Mesothelial cell of epicardium (in vitro differentiated cells): ENCODE measurements at places on chromosomes 1 and 21.

DNA sequence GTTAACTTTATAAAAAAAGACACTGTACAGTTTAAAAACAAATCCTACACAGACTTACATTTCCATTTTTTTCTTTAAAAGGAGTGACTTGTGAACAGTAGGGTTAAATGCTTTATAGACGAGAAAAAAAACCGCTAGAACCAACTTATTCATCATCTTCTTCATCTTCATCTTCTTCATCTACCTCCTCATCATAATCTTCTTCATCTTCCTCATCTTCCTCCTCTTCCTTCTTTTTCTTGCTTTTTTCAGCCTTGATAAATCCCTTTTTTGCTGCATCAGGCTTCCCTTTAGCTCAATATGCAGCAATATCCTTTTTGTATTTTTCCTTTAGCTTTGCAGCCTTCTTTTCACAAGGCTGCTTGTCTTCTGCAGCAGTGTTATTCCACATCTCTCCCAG, 22.5 kb downstream of the FMO1 start:
- DNase-seq, result no peak

- peak; percentile 41 for DNase-seq
Observed at GRCh38 chr1:212285685-212286555, 710 bp downstream of the PPP2R5A start.

DNA sequence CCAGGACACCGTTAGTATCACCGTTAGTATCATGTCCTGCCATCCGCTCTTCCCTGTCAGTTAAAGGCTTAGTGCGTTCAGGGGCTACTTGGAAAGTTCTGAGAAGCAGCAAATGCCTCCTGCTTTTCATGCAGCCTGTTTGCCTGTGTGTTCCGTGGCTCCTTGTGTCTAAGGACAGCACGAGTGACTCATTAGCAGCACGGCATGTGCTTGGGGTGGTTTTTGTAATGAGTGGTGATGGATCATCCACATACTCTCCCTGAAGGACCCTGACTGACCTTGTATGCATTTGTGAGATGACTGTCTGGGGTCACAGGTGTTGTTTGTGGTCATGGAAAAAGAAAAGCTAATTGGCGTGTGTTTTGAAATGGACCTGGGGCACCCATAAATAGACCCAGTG, 221.9 kb downstream of the PBX1 start:
- no peak for DNase-seq

DNA sequence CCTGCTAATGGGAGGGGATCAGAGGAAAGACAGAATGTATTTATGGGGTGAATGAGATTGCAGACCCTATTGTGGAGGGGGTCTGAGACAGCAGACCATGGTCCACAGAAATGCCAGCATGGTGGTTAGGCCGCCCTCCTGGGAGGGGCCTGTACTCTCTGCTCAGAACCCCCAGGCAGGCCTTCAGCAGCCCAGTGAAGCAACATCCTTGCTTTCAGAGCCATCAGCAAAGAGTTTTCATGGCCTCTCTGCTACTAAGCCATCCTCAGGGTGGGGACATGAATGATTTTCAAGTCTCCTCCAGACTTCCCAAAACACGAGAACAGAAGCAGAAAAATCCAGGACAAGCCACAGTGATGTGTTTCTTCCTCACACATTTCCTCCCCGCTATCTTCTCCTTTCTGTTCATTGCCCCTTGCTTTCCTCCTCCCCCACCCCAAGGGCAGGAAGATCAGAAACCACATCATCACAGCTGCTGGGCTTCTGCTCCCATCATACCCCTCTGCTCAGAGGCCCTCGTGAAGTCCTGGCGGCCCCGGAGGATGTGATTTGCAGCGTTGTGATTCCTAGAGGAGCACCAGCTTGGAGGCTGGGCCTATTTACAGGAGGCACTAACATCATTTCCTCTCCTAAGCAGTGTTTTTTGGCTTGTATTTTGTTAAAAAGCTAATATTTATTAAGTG, 48.0 kb downstream of the ABCA4 start:
- no peak for DNase-seq

- no peak for DNase-seq
Observed at GRCh38 chr1:154859151-154859785, 10.8 kb downstream of the KCNN3 start.

DNA sequence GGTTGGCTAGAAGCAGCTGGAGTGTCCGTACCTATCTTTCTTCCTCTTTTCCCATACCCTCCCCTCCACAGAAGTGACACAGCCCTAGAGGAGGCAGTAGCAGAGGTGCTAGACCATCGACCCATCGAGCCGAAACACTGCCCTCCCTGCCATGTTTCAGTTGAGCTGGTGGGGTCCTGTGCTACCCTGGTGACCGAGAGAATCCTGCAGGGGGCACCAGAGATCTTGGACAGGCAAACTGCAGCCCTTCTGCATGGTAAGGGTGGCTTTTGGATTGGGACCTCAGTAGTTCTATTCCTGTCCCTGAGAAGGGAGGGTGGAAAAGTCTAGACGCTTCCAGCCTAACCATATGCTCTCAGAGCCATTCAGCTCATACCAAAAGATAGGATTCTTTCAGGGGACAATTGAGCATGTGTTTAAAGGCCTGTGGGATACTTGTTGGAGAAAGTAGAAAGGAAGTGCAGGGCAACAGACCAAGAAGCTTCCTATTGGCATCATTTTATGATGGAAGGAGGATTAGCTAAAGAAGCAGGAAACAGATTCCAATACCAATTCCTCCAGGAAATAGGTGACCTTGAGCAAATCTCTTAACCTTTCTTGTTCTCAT, 11.7 kb upstream of the BNIPL start:
- peak; percentile 48 for DNase-seq

DNA sequence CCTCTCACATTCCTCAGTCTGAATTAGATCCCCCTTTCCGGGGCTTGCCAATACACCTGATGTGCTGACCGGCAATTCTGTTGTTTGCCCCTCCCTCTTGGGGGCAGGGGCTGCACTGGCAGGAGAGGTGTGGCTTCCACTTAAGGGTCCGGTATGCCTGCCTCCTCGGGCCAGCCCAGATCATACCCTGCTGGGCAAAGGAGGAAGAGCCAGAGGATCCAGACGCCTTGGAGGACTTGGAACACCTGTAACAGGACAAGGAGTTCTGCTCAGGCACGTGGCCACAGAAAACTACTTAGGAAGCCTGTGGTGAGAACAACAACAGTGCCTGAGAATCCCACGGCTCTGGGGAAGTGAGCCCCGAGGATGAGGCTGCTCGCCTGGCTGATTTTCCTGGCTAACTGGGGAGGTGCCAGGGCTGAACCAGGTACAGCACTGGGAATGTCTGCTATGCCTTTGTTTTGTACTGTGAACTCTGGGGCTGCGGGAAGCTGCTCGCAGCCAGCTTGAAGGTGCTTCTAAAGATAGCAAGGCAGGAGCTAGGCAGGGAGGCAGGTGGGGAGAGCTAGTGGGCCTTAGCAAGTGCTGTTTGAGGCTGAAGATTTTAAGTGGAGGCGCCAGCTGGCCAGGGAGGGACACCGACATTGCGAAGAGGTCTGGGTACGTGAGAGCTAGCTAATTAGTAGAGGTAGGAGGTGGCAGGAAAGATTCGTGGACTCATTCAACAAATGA, at the start of gene SMPDL3B:
SMPDL3B (plus strand) TSS at position 183 of the 732 bp plus-strand sequence; CDS start at position 367, 184 bp downstream.
- DNase-seq, result peak; percentile 55

GRCh38 chr21:34865400-34866241, 183.5 kb downstream of the RUNX1 start:
- DNase-seq, result no peak

DNA sequence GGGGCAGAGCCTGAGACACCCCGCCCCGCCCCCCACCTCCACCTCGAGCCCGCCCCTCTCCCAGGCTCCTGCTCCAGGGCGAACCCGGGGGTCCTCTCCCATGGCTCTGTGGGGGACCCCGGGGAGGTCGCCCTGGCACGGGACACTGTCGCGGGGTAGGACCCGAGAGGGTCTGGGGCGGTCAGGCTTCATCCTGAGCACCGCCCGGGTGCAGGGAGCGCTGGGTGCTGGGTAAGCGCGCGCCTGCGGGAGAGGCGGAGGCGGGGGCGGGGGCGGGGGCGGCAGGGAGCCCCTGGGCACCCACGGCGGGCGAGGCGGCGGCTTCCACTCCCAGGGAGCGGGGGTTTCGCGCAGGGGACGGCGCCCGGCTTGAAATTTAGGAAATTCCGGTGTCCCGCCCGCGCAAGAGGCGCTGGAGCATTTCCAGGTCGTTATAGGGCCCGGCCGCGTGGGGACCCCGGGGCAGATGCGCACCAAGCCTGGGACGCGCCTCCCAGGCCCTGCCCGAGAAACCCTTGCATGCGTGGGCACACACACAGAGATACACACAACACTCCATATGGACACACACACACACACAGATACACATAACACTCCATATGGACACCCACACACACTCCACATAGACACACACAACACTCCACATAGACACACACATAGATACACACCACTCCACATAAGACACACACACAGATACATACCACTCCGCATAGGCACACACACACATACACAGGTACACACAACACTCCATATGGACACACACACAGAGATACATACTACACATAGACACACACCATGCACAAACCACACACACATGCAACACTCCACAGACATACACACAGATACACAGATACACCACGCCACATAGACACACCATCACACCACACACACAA, 48.7 kb upstream of the SLC19A1 start:
- peak; percentile 37 for DNase-seq

- DNase-seq, result no peak
Observed at GRCh38 chr1:182046763-182047162, 14.7 kb downstream of the ZNF648 start.

DNA sequence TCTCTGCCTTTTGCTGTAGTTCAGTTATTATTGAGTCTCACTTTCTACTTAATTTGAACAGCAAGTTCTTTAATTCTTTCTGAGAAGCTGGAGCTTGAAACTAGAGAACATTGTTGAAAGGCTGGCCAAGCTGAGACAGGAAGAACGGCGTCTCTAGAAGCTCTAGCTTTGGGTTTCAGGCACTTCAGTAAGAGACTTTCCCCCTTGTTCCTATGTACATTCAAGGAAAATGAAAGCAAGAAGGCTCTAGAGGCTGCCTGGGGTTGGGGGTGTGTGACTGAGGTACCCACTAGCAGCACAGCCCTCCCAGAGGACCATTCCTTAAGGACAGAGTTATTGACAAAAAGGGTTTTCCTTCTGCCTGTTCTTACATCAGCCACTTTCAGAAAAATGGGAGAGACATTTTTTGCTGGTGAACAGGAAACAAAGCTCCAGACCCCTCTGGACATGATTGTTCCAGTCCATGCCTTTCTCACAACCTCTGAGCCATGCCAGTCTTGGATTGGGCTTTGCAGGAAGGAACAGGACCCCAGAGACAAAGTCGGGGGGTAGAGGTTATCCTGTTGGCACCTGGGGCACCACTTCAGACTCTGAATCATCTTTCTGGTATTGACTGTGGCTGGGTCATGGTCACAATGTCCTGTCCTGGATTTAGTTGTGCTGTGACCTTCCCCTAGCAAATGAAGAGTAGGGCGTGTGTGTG, 63.1 kb downstream of the LAMC2 start:
- no peak for DNase-seq

- no peak for DNase-seq
Observed at GRCh38 chr21:46557469-46557868, 47.4 kb downstream of the S100B start.

GRCh38 chr1:32965251-32965747, 690 bp upstream of the RNF19B start:
- no peak for DNase-seq

DNA sequence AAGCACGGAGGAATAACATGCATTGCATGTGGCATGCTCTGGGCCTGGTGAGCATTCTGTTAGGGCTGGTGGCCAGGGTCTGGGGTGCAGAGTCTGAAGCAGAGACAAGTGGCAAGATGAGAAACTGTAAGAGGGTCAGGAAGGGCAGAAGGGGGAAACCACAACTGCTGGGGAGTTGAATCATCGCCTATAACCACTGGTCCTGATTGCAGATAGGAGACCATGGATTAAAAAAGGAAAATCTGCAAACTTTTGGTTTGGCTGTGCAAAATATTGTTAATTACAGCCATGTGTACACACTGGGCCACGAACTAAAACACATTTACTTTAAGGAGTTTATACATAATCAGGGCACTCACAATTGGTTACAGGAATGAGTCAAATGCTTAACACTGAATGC, 76.6 kb downstream of the TGFBR3 start:
- no peak for DNase-seq

GRCh38 chr1:202561726-202562443, 148.4 kb downstream of the SYT2 start:
- DNase-seq, result no peak

DNA sequence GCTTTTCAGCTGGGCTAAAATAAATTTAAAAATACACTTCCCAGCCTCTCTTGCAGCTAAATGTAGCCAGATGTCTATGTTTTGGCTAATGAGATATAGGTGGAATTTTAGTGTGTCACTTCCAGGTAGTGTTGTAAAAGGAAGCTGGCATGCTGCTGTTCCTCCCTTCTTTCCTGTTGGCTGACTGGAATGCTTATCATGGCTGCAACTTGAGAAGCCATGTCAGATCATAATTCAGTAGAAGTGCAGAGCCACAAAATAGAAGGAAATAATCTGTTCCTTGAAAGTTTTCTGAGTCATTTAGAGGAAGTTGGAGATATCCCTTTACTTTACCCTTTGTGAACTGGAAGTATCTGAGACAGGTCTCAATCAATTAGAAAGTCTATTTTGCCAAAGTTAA, 10.9 kb upstream of the RBM15 start:
- no peak for DNase-seq

GRCh38 chr1:94753171-94753972, 66.8 kb upstream of the SLC44A3 start:
- no peak for DNase-seq

DNA sequence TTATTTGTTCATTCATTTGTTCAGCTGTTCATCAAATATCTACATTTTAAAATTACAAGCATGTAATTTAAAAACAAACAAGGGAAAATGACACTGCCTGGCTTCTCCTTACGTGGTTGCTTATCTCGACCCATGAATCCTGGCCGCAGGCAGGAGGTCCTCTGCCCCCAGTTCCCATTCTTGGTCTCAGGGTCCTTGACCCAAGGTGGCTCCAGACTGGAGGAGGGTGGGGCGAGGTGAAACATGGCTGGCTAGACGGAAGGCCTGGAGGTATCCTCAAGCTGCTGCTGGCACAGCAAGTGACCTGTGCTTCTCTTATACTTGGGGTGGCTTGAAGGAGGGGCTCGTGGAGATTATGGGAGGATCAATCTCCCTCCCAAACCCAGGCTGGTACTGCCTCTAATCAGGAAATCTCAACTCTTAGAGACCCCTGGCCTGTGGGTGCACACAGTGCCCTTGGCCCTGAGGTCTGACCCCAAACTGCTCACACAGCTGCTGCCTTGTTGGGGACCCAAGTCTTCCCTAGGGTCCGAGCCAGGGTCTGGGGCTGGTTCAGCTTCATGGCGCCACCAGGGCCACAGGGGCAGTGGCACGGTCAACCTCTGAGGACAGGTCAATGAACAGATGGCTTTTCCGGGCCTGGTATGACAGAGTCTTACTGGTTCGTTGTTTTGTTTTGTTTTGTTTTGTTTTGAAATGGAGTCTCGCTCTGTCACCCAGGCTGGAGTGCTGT, 63.7 kb downstream of the SCCPDH start:
- DNase-seq, result no peak

DNA sequence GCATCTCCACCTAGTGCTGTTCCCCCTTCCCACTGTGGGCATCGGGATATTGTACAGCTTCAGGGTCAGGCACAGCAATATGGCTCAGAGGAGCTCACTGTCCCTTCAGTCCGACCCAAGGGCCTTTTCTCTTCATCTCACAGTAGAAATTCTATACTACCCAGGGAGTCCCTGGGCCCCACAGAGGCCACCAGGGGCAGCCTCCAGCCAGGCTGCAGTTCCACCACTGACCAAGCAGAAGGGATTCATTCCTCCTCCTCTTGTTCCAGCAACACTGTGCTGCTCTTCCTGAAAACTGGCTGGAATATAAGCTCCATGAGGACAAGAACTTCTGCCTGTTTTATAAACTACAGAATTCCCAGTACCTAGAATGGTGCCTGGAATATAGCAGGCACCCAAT, 70.5 kb downstream of the CD34 start:
- DNase-seq, result no peak
